ENCODE measurements at places on chromosomes 6 and 20. TPM values are rescaled to one million over a fixed set of nuclear protein-coding genes. Genes with fewer than 3 reads are reported as not detected.

The TREM1 gene
- 1.5 TPM for total RNA-seq

The STK4 gene
- 14.3 TPM for total RNA-seq

GRCh38 chr20:33659341-33660034 is 2.6 kb upstream of the C20orf144 start:
- no peak for DNase-seq

- no peak for DNase-seq
Observed at GRCh38 chr6:113597231-113597583, 259.9 kb upstream of the MARCKS start.

GRCh38 chr6:4388675-4389074 is 253.3 kb upstream of the ECI2 start:
- DNase-seq: no peak

GRCh38 chr6:131694832-131695426 is 6.3 kb downstream of the OR2A4 start:
- no peak for DNase-seq

- no peak for DNase-seq
Observed at GRCh38 chr20:43722153-43722505, 4.7 kb downstream of the GTSF1L start.

- DNase-seq: no peak
Observed at GRCh38 chr6:37487591-37488380, 11.9 kb downstream of the CCDC167 start.

Data from right cardiac atrium (tissue), 5 donors.